ENCODE measurements at places on chromosomes 6 and 20.

DNA sequence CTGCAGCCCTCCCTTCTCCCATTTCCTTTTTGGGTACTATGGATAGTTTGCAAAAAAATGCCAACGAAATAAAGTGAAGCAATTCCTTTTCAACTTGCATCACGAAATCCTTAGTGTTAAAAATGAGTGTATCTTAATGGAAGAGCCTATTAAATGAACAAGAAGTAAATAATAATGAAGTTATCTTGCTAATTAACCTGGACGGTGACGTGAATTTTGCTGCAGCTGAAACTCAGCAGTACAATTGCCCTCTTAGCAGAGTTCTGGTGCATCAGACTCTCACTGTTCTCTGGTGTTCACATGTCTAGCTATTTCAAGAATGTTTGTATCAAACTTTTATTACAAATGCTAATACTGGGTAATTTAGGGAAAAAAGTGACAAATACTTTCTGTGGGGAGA lies 119.7 kb upstream of the HDAC2 start:
- no peak for DNase-seq

DNA sequence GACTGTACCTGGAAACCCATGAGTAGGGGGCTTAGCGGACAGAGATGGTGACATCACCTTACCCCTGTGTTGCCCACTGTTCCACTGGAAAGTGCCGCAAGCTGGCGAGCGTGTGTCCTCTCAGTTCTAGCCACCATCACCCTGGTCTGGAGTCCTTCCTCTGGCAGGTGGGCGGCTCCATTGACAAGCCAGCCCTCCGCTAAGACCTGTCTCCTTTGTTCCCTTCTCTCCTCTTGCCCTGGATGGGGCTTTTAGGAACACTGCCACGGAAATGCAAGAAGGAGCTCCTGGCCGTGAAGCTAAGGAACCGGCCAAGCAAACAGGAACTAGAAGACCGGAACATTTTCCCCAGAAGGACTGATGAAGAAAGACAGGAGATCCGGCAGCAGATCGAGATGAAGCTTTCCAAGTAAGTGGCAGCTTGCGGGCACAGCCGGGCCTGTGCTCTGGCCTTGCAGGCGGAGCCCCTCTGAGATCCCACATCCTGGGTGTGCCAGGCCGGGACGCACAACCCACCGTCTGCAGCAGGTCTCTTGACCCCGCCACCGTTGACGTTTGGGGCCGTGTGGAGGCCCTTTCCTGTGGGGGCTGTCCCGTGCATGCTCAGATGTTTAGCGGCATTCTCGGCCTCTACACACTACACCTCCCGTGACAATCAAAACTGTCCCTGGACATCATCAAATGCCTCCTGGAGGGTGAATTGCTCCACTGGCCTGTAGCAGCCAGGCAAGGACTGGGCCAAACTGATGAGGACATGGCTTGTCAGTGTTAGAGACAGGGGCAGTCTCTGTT lies 127.5 kb downstream of the SYCP2 start:
- no peak for DNase-seq

- DNase-seq: no peak
Observed at GRCh38 chr6:165556116-165556843, 106.8 kb downstream of the PDE10A start.

- no peak for DNase-seq
Observed at GRCh38 chr6:166850677-166851076, 105.7 kb downstream of the RNASET2 start.

DNA sequence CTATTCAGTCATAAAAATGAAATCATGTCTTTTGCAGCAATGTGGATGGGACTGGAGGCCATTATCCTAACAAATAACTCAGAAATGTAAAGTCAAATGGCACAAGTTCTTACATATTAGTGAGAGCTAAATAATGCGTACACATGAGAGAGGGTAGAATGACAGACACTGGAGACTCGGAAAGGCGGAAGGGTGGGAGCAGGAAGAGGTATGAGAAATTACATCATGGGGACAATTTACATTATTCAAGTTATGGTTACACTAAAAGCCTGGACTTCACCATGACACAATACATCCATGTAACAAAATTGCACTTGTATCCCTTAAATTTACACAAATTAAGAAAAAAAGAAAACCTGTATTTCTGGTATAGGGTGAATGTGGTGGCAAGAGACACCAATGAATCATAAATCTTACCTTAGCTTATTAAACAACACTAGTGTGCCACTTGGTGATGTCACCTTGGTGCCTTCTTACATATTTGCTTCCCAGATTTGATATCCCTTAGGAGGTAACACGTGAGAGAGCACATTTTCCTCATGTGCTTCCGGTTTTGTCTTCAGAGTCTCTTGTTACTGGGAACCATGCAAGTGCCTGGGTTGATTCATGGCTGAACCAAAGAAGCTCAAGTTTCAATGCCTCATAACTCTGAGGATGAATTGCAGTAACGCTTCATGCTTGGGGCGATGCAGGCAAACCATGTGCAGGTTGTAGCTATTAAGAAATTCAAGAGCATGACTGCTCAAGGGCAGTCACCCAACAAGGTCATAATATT lies 84.6 kb downstream of the DCDC2 start:
- DNase-seq: no peak

DNA sequence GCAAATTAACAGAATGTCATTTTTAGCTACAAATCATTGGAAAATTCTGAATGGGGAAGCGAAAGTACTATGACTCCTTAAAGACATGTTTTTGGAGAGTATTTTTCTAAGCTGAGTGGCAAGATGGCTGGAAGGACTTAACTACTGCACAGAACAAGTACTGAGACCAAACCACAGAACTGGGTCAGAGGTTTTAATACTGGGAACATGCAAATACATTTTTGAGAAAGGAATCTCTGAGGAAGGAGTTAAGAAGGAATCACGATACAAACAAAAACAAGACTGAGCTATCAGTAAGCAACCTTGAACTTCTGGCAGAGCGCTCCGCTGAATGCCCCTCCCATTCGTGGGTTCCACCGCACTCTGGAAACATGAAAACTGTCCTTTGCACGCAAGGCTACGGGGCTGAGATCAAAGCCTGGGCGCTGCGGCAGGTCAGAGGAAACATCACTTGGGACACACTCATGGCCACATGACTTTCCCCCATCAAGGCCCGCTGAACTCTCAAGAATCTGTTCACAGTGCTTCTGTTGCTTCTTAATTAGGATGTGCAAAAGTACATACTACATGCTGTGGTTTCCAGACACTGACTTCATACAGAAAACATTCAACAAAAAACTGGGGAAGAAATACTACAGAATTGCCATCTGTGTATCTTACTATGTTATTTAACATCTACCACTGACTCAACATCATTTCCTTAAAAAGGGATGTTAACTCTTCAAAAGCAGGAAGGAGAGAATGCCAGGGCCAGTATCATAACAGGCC lies 27.8 kb downstream of the SLC23A2 start:
- DNase-seq: no peak

- no peak for DNase-seq
Observed at GRCh38 chr6:163999475-164000125, 585.1 kb downstream of the QKI start.

DNA sequence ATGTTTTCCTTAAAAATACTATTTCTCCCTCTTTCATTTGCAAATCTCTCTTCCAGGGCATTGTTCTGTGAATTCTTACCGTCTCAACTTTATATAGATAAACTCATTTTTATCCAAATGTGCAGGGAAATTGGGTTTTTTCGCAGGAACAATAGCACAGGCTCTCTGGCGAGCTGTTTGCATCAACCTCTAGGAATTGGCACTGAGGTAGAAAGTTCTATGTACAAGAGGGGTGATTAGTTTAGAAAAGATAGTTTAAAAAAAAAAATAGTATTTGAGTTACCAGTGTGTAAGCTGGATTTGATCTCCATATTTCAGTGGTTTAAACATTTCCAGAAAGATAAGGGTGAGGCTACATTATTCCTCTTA lies 129.7 kb upstream of the BTN3A2 start:
- DNase-seq: no peak

DNA sequence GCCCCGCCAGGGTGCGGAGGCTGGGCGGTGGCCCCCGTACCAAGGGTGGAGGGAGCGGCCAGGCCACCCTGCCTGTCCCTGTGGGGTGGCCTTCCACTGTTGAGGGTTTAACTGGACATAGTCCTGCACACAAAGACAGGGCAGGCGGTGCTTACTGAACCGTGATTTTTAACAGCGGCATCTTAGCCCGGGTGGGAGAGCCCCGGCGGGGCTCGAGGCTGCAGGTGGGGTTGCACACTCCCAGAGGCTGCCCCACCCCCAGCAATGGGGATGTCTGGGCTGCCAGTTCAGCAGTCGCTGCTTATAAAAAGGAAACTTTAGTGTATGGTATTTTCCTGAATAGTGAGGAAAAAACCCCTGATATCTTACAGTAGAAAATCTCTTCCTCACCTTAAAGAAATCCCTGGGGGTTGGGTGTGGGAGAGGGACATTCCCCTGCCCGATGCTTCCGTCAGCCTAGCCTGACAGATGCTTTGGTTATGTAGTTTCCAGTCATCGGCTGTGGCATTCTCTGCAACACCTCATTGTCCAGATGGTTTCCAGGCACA lies 79.4 kb downstream of the IRF4 start:
- DNase-seq: no peak

DNA sequence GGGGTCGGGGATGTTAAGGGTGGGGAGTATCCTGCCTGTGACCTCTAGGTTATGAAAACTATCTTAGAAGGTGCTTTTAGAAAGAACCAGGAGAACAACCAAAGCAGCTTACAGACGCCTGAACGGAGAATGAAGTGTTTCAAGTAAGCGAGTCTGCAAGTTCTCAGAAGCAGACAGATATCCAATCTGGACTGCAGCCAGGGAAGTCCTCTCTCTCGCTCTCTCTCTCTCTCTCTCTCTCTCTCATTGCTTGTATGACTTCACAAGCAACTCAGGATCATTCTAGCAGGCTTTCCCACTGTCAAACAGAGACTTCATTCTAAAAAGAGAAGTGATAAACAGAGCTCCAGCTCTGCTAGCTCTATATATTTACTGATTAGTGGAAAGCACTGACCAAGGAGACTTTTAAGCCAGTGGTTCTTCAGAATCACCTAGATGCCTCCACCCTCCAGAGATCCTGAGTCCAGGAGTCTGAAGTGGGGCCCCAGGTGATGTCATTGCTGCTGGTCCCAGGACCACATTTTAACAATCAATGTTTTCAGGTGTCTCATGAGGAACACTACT lies 6.0 kb downstream of the TCF21 start:
- no peak for DNase-seq

DNA sequence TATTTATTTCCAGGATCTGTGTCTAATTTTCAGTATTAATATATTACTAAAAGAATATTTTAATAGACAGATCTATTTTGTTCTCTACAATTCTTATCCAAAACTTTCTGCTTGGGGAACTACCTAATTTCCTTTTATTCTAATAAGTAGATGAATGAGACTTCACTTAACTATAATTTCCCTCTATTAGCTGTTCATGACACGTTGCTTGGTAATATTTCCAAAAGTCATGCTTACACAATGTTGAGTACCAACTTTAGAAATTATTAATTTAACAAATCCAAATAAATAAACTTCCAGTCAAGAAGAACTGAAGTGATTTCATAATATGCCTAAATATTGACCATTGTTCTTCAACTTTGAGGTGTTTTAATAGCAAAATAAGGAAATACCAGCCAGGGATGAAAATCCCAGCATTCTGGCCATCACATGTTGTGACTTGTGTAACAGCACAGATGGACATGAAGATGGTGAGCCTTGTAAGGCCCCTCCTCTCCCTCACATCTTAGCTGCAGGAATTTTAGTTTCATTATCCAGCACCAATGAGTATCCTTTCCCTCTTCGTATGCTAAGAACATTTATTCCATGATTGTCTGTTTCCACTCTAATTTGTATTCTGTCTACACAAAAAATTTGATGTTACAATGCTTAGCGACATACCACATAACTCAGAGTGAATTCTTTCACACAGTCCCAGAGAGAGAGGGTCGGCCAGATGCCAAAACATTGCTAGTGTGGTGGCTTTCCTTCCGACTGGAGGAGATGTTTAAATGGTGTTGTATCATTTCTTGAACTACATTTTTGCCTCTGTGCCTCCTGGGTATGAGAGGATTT lies 137.5 kb downstream of the FOXA2 start:
- DNase-seq: no peak

GRCh38 chr20:32539026-32539816 lies 45.9 kb downstream of the NOL4L start:
- DNase-seq: no peak

DNA sequence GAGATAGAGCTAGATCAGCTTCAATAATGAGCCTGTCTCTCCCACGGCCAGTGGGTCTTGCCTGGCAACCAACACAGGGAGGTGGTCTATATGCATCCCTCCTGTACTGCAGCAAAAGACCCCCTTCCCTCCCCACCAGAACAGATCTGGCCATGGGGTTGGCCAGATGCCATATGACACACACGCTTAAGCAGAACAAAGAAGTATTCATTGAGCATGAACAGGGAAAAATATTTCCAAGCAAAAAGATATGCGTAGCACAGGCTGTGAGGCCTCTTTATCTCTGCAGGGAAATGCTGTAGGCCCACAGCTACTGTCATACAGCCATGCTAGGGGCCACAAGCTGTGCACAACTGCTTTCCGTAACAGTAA lies 73.4 kb upstream of the NRSN1 start:
- DNase-seq: no peak

DNA sequence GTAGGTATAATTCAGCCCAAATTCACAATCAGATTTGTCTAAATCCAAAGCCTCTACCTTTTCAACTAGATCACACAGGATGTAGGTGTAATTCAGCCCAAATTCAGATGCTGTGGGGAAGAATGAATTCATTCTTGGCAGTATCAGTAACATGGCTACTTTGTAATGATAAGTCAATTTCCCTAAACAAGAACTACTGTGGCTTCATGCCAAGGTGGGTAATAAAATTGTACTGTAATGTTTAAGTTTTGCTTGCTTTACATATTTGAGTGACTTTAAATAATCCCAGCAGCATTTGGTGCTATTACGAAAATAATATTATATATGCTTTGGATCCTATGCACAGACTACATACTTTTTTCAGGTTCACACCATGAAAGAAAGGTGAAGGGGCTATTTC lies 239.1 kb downstream of the HDGFL1 start:
- no peak for DNase-seq

DNA sequence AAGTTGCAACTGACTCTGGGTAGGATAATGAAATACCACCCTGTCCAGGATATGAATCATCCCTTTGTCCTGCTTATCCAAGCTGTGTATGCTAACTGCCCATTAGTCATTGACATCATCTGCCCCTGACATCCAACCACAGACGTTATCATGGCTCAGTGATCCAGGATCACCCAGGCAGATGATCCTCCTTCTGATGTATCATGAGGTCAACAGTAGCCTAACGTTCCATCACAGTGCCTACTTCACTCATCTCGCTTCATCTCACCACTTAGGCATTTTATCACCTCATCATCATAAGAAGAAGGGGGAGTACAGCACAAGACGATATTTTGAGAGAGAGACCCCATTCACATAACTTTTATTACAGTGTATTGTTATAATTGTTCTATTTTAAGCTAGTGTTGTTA lies 13.4 kb upstream of the BTN3A2 start:
- no peak for DNase-seq

- DNase-seq: no peak
Observed at GRCh38 chr6:79065232-79065631, 12.8 kb downstream of the PHIP start.
